ENCODE measurements at places on chromosomes 4 and X.

- DNase-seq = no peak
Measured at GRCh38 chrX:119273420-119274192, 37.5 kb downstream of the PGRMC1 start.

GRCh38 chr4:25687773-25688172 lies 32.1 kb downstream of the SLC34A2 start:
- no peak for DNase-seq

GRCh38 chrX:42047886-42048285 lies 124.5 kb upstream of the CASK start:
- no peak for DNase-seq

- peak; percentile 70 for DNase-seq
Measured at GRCh38 chr4:56240554-56241174, 146.6 kb downstream of the AASDH start.

- DNase-seq = no peak
Measured at GRCh38 chr4:8724436-8725070, 132.0 kb downstream of the CPZ start.

- DNase-seq = peak; percentile 55
Measured at GRCh38 chr4:186158021-186158813, 33.1 kb upstream of the CYP4V2 start.

DNA sequence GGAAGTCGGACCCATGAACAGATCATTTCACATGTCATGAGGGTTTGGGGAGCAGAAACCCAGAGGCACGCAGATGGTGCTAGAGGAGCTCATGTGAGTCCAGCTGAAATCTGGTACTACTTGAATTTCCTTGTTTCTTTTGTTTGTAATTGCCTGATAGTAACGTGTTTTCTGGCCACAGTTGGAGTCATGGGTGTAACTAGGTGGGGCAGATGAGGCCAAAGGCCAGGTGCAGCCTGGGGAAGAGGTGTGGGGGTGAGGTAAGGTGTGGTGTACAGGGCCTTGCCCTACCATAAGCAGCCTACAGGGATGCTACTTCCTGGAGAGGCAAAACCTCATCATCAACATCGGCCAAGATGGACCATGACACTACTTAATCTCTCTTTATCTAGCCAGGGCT lies 271.4 kb downstream of the PTTG2 start:
- no peak for DNase-seq

GRCh38 chr4:99154658-99155342 lies 10.7 kb upstream of the ADH4 start:
- DNase-seq = no peak

DNA sequence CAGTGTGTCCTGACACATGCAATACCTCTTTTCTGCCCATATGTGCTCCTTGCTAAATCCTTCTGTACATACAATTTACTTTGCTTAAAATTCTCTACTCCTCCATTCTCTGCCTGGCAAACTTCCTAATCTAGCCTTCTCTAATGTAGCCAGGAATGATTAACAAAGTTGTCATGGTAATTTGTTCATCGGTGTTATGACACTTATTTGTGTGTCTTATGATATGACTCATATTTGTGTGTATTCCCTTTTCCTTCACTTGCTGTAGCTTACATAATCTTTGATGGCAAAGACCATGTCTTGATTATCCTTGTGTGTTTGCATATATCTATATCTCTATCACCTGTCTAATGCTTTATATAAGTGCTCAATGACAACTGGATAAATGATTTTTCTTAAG lies 133.3 kb downstream of the COL25A1 start:
- no peak for DNase-seq

GRCh38 chr4:158970812-158971211 lies 132.1 kb upstream of the RAPGEF2 start:
- no peak for DNase-seq

DNA sequence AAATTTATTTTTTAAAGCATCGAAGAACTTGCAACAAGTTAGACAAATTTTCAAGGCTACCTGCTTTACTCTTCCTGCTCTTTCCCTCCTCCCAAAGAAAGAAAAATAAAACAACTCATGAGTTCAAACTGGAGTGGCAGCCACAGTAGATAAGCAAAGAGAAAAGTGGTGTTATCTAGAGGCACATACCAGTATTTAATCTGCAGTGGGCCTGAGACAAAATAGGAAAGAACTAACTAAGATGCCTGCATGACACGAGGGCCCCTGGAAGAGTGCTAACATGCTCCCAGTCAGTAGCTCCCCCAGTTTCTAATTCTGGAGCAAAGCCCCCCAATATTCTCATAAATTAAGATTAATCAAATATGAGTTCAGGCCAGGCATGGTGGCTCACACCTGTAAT lies 7.9 kb downstream of the ARL9 start:
- no peak for DNase-seq

DNA sequence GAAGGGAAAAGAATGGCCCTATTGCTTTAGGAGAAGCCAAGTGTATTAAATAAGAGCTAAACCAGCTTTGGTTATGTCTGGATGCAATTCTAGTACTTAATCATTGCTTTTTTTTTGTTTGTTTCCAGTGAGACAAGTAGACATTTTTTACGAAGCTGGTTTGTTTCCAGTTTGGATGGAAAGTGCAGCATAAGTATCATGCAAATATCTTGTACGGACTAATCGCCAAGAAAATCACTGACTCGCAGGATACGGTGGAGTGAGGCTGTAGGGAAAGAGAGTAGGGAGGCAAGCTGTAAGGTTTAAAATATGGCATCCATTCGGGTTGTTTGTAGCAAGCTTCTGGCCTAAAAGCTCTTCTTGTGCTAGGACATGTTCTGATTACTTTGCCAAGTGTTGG lies 64.8 kb downstream of the HPGD start:
- DNase-seq = no peak

DNA sequence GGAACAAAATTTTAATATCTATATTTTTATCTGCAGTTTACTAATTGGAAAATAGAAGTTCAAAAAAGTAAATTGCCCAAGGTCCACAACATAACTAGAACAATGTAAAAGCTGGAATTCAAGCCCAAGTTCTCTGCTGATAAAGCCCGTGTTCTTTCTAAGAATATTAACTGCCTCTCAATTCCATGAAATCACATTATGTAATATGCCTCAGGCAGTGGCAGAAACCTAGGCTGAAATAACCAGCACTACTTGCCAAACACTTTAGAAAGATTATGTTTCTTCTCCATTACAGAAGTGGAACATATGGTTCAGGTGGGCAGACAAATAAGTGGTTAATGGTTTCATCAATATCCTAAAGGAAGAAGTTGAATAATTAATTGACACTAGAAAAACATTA lies 56.7 kb upstream of the ADGRL3 start:
- DNase-seq = no peak

- DNase-seq = no peak
Measured at GRCh38 chrX:38216642-38217041, 4.0 kb downstream of the SRPX start.

- DNase-seq = no peak
Measured at GRCh38 chrX:124502166-124502565, 155.8 kb downstream of the SH2D1A start.

DNA sequence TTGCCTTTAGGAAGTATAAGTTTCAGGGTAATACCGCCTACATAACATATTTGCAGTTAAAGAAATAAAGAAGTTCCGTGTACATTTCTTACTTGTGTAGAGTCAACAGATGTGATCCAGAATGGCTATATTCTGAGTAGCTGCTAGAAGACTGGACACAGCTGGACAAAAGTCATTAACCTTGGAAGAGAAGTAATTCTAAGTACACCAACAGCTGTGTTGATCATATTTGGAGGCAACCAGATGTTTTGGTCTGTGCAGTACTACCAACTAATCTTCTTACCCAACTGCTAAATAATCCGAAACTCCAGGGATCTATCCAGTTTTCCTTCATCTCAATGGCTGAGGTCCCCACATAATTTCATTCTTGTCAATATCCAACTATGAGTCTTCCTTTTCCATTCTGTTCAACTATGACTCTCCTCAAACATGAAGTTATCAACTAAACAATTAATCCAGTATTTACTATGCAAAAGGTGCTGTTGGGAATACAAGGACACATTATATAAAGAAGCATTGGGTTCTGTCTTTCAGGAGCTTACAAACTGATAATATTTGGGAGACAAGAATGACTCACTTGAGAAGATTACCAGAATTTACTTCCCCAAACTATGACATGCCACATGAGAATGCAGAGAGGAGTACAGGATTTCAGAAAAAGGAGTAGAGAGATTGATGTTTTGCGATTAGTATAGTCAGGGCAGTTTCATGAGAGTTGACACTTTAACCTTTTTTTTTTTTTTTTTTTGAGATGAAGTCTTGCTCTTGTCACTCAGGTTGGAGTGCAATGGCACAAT lies 78.2 kb downstream of the COL4A6 start:
- DNase-seq = no peak

DNA sequence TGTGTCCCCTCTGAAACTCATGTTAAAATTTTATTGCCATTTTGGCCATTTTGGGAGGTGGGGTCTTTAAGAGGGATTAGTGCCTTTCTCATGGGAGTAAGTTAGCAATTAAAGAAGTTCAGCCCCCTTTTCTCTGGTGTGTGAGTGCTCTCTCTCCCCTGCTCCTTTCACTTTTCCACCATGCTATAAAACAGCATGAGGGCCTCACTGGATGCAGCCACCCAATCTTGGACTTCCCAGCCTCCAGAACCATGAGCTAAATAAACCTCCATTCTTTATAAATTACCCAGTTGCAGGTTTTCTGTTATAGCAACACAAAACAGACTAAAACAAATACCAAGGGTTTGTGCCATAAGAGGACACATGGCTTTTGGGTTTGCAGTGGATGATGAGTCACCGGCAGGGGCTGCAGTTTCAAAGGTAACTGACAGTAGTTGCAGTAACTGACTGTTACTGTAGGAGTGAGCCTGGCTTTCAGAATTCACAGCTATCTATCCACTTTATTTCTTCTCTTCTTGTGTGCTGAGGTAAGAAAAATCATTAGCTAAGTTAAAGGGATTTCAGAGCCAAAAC lies 121.5 kb downstream of the PPEF1 start:
- DNase-seq = no peak

GRCh38 chr4:40788331-40788730 lies 38.6 kb downstream of the NSUN7 start:
- DNase-seq = no peak

GRCh38 chr4:67092351-67092750 lies 453.0 kb downstream of the CENPC start:
- no peak for DNase-seq

- DNase-seq = no peak
Measured at GRCh38 chrX:136528645-136529315, 3.2 kb upstream of the VGLL1 start.

- DNase-seq = no peak
Measured at GRCh38 chrX:108020631-108021030, 24.2 kb upstream of the VSIG1 start.

- peak; percentile 84 for DNase-seq
Measured at GRCh38 chr4:6492861-6493657, 20.6 kb upstream of the PPP2R2C start.

DNA sequence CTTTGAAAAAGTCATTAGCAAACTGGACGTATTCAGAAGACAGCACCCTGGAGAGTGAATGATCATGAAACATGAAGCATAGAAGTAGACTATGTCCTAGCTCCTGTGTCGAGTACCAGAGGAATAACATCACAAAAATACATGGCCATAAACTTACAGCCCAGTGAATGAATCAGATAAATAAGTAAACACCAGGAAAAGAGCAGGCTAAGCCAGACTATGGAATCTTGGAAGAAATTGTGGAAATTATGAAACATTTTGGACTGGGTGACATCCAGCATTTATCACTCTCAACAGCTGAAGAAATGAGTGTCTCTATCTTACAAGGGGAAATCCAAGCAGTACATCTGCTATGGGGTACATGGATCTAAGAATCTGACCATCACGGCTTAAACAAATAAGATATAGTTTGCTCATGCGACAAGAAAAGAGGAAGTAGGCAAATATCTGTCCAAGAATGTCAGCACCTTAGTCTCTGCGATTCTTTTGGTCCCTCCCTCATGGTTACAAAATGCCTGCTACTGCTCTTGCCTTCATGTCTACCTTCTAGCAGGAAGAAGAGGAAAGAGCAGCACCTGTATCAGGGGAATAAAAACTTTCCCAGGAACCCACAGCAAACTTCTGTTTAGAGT lies 481.5 kb downstream of the BCOR start:
- DNase-seq = no peak

DNA sequence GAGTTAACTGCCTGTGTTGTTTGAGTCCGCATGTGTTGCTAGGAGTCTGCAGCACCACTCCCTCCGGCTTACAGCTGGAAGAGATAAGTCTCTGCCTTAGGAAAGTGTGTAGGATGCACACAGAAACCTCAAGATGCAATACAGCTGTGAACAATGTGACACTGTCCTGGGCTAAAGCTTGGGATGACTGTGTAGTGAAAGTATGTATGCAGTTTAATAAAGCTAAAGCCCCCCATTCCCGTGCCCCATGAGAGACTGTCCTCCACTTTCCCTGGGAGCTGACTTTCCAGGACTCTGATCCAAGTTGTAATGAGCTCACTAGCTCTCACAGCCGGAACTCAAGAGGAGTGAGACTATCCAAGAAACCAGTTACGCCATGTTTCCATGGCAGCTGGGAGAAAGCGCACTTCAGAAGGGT lies 156.6 kb upstream of the FTHL17 start:
- DNase-seq = no peak

DNA sequence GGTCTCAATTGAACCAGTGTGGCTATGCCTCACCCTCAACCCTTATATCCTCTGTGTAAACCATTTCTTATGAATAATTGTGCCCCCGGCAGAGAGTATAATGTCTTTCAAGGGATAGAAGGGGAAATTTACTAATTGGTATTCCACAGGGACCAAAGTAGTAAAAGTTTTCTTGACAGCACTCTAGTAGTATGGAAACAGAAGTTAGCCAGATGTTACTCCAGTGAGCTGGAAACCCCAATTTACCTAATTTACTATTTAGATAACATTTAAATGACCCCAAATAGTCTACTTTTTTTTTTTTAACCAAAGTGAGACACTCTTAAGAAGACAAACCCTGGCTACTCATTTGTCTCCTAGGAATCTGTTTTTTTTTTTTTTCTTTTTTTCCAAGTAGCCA lies 32.3 kb downstream of the DTHD1 start:
- DNase-seq = no peak

- no peak for DNase-seq
Measured at GRCh38 chr4:16192631-16193518, 33.4 kb downstream of the TAPT1 start.

- DNase-seq = no peak
Measured at GRCh38 chr4:8328456-8328855, 58.9 kb downstream of the HTRA3 start.

DNA sequence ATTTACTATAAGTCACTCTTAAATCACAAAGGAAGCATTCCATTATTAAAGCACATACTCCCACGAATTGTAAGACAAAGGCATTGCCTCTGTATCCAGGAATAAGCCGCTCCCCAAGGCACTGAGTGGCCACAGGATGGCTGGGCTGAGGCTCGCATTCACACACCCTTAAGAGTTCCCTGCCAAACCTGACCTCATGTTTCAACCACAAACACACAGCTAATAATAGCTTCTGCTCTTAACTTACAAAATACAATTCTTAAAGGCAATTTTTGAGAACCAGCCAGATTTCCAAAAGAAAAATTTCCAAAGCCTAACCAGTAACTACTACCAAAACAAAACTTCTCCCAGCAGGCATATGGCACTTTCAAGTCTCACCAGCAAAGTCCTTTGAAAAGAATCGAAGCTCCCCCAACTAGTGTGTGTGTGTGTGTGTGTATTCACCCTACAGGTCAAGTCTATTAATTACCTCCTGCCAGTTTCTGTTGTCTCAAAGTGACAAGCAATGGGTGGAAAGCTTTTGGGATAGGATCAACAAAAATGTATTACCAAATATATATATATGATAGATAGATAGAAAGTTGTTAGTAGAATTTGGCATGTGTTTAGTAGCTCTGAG lies 36.0 kb downstream of the ARHGAP6 start:
- no peak for DNase-seq

GRCh38 chr4:76087007-76087769 lies 12.7 kb downstream of the ART3 start:
- no peak for DNase-seq

Measured in esophagus muscularis mucosa (tissue), 4 donors.